ENCODE measurements at places on chromosomes 4 and X. TPM values are rescaled to one million over a fixed set of nuclear protein-coding genes. Genes with fewer than 3 reads are reported as not detected.

DNA sequence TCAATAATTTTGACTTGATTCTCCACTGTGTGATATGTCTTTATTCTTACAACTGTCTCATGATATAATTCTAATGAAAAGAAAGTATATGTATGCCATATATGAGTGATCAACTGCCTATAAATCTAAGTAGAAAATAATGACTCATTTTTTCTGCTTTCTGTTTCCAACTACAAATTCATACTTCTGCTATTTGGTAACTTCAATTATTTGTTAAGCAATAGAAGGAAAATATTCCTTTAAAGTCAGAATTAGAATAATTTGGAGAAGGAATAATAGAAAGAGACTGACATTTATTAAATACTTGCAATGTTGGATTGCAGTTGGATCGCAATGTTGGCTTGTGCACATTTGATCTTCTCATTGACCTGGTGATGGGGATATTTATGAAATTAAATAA, 204.2 kb upstream of the PACRGL start:
- H3K27me3 ChIP-seq: no peaks in the 10 kb centered on the region
- H3K4me3 ChIP-seq: no peak overlapping the region
- no peak for DNase-seq
- no peaks in the 10 kb centered on the region for H3K36me3 ChIP-seq
- no peaks in the 10 kb centered on the region for H3K4me1 ChIP-seq

DNA sequence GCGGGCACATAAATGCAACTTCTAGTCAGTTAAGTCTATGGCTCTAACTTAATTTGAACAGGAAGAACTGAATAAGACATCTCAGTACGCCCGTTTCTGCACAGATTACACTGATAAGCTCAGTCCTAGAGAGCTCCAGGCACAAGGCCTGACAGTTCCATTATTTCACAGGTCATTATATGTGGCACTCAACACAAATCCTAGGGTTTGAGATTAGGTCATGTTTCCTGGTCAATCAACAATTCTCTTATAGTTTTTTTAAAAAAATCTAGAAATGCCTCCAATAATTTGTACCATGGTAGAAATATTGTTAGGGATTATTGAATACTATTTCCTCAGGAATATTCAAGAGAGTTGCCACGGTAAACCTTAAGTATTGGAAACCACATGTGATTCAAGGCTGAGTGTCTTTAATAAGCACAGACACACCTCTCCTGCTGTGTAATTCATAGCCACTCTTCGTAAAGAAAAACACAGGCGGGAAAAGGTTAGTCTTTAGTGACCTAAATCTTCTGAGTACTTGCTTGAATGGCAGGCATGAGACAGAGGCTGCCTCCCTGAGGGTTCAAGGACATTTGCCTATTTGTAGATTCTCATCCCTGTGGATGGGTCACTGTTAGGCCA, 342.9 kb upstream of the ADGRL3 start:
- H3K4me3 ChIP-seq: no peak overlapping the region
- no peak for DNase-seq
- H3K27ac ChIP-seq: no peak overlapping the region
- no peaks in the 10 kb centered on the region for H3K27me3 ChIP-seq
- H3K4me1 ChIP-seq: no peaks in the 10 kb centered on the region

DNA sequence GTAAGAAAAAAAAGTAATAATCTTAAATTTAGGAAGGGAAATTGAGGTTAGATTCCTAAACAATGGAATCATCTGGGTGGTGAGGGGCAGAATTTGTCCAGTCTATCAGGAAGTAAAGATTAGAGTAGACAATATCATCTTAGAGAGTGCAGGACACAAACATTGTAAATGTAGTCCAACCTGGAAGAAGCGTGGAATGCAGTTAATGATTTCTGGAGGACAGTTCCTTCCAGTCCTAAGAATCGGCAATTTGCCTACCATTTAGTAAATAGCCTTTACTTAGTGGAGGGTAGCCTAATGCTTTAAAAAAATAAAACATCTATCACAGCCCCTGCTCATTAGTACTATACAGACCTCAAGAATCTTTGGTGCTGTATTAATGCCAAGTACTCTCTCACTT, 147.5 kb upstream of the TTC29 start:
- no peaks in the 10 kb centered on the region for H3K4me1 ChIP-seq
- H3K4me3 ChIP-seq: no peak overlapping the region
- DNase-seq: no peak
- H3K36me3 ChIP-seq: no peaks in the 10 kb centered on the region
- no peak overlapping the region for H3K27ac ChIP-seq

GRCh38 chr4:172998527-172999469, 169.8 kb upstream of the GALNT7 start:
- H3K4me3 ChIP-seq: no peak overlapping the region
- DNase-seq: no peak
- H3K36me3 ChIP-seq: no peaks in the 10 kb centered on the region
- H3K27me3 ChIP-seq: no peaks in the 10 kb centered on the region
- no peaks in the 10 kb centered on the region for H3K4me1 ChIP-seq

DNA sequence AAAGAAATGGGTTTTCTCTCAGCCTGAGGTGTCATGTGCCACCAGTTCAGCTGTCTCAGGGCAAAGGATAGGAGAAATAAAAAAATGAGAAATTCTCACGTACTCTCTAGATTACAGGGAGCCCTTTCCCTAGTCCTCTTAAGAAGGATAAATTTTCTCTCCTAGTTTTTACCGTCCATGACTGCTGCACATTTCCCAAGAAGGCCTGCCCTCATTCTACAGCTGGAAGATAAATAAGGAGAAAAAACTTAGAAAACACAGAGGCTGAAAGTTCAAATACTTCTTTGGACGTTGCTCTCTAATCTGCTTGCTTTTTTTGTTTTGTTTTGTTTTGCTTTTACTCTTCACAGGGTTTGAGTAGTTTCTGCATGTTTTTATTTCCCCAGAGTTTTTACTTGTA, 211.9 kb downstream of the DCAF12L2 start:
- no peak for DNase-seq
- H3K36me3 ChIP-seq: no peaks in the 10 kb centered on the region
- no peaks in the 10 kb centered on the region for H3K4me1 ChIP-seq
- no peak overlapping the region for H3K27ac ChIP-seq
- no peaks in the 10 kb centered on the region for H3K27me3 ChIP-seq
- no peak overlapping the region for H3K4me3 ChIP-seq

GRCh38 chr4:139802931-139803330, 137.3 kb downstream of the MGST2 start:
- DNase-seq: no peak
- H3K36me3 ChIP-seq: no peaks in the 10 kb centered on the region
- H3K27me3 ChIP-seq: no peaks in the 10 kb centered on the region
- H3K4me3 ChIP-seq: no peak overlapping the region
- no peak overlapping the region for H3K27ac ChIP-seq
- H3K4me1 ChIP-seq: no peaks in the 10 kb centered on the region

- DNase-seq: no peak
- H3K27ac ChIP-seq: no peak overlapping the region
- H3K4me1 ChIP-seq: no peaks in the 10 kb centered on the region
- H3K36me3 ChIP-seq: no peaks in the 10 kb centered on the region
- no peaks in the 10 kb centered on the region for H3K27me3 ChIP-seq
- H3K4me3 ChIP-seq: no peak overlapping the region
These were observed 7.1 kb upstream of the MAPK10 start for GRCh38 chr4:86366920-86367319.

DNA sequence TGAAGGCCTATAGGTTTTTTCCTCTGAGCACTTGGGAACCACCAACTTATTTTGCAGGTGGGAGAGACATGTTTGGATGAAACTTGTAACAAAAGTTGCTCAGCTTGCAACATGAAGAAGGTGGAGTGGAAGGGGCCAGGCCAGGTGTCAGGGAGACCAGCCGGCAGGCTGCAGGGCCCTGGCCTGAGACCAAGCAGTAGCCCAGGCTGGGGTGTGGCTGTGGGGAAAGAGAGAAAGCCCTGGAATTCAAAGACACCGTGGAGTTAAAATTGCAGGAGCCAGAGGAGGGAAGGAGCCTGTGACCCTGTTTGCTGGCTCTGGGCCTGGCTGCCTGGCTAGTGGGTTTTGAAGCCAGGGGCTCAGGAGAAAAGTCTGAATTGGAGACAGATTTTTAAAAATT, 43.4 kb downstream of the EFNB1 start:
- no peaks in the 10 kb centered on the region for H3K27me3 ChIP-seq
- DNase-seq: no peak
- H3K36me3 ChIP-seq: no peaks in the 10 kb centered on the region
- no peak overlapping the region for H3K27ac ChIP-seq

GRCh38 chr4:181541396-181541795, 701.8 kb upstream of the TENM3 start:
- DNase-seq: no peak
- H3K27ac ChIP-seq: no peak overlapping the region
- no peaks in the 10 kb centered on the region for H3K4me1 ChIP-seq
- H3K36me3 ChIP-seq: no peaks in the 10 kb centered on the region
- H3K4me3 ChIP-seq: no peak overlapping the region

NAT8L gene
- 0.23 TPM for total RNA-seq

GRCh38 chrX:44550563-44550962, 7.9 kb upstream of the FUNDC1 start:
- DNase-seq: no peak
- no peaks in the 10 kb centered on the region for H3K27me3 ChIP-seq
- H3K27ac ChIP-seq: no peak overlapping the region
- H3K4me3 ChIP-seq: no peak overlapping the region
- no peaks in the 10 kb centered on the region for H3K4me1 ChIP-seq

- H3K27ac ChIP-seq: no peak overlapping the region
- no peaks in the 10 kb centered on the region for H3K4me1 ChIP-seq
- no peaks in the 10 kb centered on the region for H3K36me3 ChIP-seq
- no peak overlapping the region for H3K4me3 ChIP-seq
These were observed 77.9 kb upstream of the ADRA2C start for GRCh38 chr4:3688018-3688998.

NSG1 gene
- total RNA-seq: 5.5 TPM

DNA sequence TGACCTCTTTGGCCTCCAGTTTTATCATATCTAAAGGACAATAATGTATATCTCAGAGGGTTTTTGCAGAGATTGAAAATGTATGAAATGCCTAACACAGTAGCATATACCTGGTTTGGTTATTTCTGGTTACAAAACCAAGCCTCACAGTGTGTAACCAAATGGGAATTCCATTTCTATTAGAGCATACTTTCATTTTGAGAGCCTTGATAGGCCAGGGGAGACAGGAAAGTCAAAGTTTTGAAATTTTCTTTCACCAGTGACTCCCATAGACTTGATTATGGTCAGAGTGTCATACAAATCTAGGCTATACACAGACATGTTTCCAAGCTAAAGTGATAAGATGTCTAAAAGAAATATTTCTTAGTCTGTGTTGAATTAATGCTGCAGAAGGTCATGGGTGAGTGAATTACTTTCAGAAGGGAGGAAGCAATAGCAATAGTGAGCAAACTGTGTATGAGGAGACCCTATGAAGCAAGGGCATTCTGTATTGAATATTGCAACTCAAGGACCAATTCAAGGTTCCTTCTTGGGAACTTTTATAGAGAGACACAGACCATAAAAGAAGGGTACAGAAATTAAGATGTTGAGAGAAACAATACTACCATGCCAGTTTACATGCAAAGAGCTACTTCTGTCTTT, 151.1 kb downstream of the PDE5A start:
- no peak overlapping the region for H3K27ac ChIP-seq
- peaks cover 43% of the 10 kb centered on the region for H3K36me3 ChIP-seq
- no peaks in the 10 kb centered on the region for H3K27me3 ChIP-seq
- no peak overlapping the region for H3K4me3 ChIP-seq

- no peak overlapping the region for H3K27ac ChIP-seq
- H3K36me3 ChIP-seq: no peaks in the 10 kb centered on the region
- no peaks in the 10 kb centered on the region for H3K27me3 ChIP-seq
- H3K4me1 ChIP-seq: no peaks in the 10 kb centered on the region
- no peak for DNase-seq
These were observed 16.7 kb downstream of the PRR32 start for GRCh38 chrX:126836186-126836585.

Data from left lung (tissue), 14 donors.